ENCODE measurements at places on chromosomes 3 and 15. TPM values are rescaled to one million over a fixed set of nuclear protein-coding genes. Genes with fewer than 3 reads are reported as not detected.

DNA sequence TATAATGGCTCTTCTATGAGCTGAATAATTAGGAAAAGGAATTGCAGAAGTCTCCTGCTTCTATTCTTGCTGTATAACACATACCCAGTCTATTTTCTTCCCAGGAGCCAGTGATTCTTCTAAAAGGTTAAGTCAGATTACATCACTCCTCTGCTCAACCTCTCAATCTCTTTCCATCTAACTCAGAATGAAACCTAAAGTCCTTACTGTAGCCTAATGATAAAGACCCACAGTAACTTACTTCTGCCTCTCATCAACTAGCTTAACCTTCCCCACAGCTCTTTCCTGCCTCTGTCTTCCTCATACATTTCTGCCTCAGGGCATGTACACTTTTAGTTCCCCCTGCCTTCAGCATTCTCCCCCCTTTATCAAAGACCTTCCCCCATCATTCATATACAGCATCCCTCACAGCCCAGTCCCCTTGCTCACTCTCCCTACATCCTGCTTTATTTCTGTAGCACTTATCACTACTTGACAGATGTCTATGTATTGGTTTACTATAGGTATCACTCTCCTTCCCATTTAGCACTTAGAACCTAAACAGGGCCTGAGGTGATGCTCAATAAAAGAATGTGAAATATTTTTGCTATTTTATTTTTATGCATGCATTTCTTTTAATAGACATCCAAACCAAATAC, 28.5 kb upstream of the CMTM6 start:
- no peak for DNase-seq

- DNase-seq = no peak
These were observed 243.8 kb downstream of the ALCAM start for GRCh38 chr3:105610473-105610872.

DNA sequence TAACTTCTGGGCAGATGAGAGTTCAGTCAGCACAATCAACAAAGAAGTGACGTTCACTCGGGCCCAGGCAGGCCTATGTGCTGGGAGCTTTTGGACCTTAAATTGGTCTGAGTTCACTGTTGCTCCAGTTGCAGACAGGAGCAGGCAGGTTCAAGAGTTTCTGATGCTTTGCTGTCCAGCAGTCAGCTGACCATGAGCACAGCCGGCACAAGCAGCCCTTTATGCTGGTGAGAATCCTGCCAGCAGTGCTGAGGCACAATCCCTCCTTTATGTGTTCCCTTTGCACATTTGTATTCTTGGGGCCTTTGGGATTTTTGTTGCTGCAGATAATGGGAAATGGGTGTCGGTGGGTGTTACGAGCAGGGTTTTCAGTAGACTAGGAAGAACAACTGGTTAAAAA, 81.2 kb upstream of the GOLGA8J start:
- peak; percentile 52 for DNase-seq

- no peak for DNase-seq
These were observed 95.2 kb downstream of the CHSY1 start for GRCh38 chr15:101156509-101157159.

GRCh38 chr3:149947231-149947630, 23.5 kb downstream of the PFN2 start:
- no peak for DNase-seq

GRCh38 chr3:38268522-38268921, 2.9 kb downstream of the SLC22A13 start:
- no peak for DNase-seq

GRCh38 chr3:187616307-187616972, 53.8 kb downstream of the SST start:
- no peak for DNase-seq

GRCh38 chr3:152315623-152316022, 46.9 kb downstream of the MBNL1 start:
- DNase-seq = no peak

DNA sequence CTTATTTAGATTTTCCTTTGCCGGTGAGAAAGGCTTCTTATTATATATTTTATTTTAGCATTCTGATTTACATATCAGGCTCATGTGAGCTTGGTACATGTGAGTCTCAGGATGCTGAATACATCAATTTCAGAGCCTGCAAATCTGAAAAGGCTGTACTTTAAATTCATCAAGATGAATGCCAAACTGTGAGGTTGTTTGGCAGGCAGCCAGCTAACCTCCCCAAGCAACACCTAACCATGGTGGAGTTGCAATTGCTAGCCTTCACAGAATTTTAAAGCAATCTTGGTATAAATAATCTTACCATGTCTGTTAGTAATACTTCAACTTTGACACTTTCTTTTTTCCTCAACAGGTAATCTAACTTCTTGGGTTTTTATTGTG, 252.5 kb downstream of the CDIN1 start:
- no peak for DNase-seq

GRCh38 chr15:80275961-80276360, 23.9 kb upstream of the CTXND1 start:
- DNase-seq = no peak

GRCh38 chr3:173911446-173911845, 513.9 kb downstream of the NLGN1 start:
- peak; percentile 3 for DNase-seq

DNA sequence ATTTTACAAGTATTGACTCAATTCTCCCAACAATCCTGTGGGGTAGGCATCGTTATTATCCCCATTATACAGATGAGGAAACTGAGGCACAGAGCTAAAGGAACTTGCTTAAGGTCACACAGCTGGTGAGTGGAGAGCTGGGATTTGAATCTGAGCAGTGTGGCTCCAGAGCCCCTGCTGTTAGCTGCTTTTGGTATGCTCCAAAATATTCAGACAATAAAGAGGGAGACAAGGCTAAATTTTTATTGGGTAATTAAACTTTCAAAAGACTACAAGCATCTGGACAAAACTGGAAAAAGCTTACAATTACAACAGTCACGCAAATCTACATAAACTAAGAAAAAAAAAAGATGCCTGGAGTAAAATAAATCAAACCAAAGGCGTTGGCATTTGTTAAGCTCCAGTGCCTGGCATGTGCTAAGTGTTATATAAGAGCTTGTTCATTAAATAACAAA, 27.7 kb downstream of the CCDC13 start:
- no peak for DNase-seq

DNA sequence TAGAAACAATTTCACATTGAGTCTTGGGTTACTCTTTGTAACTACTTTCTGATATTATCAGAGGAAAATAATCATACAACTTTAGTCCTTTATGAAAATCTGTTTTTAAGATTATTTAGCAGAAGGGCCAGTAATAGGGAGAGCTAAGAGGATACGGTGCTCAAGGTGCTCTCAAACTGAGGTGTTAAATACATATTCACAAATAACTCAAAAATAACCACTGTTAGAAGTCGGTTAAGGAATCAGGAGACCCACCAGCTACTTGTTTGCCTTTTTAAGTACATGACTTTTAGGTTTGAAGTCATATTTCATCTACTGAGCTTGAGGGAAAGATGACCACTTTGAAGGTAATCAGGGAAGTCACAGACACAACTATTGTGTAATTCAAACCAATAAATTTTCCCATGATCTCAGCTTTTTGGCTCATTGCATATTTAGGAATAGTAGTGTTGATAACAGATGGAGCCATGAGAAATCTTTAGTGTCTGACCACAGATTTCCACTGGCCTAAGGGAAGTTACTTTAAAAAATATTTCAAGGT, 1.4 kb upstream of the RSRC1 start:
- DNase-seq = no peak

DNA sequence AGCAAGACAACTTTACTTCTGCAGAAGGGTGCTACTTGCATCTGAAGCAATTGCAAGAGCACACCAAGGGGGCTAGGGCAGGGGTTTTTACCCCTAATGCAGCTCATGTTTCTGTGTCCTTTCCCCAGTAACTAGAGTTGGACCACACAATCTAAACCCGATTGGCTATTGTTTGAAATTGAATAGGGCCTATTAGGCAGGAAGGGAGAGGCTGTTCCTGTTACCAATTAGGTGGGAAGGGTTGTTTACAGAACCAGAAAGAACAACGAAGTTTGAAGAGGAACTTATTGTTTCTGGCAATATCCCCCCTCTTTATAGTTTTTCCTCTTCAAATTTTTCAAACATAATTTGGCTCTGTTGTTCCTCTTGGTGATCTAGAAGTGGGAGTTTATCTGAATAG, 85.5 kb downstream of the CHCHD4 start:
- DNase-seq = no peak

DNA sequence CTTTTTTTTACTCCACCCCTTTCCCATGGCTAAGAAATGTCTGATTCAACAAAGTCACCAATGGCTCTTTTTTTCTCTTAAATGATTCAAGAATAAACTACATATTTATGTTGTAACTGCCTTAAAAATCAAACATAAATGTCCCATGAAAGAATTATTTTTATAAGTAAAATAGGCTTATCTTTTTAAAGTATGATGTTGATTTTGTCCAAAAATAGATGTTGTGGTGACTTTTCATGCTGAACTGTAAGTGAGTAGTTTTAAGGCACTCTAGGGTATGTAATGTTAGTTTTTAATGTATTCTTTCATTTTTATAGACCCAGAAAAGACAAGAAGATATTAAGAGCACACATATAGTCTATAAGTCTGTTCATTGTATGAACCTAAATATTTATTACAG, 594.9 kb downstream of the NLGN1 start:
- DNase-seq = no peak

DNA sequence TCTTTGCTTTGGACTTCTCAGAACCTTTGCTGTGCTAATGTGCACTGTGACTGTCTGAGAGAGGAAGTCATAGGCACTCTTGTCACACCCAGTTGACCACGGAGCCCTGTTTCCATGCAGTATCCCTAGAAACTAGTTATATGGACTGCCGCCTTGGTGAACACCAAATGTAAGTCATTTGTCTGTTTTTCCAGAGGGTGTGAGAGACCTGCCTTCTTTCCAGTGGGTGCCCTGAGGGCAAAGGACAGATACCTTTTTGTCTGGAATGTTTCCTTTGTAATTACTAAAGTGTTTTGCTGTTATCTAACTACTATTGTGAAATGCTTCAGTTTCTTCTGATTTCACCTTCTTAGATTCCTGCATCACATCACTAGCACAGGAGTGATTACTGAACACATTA, 91.8 kb downstream of the LARS2 start:
- no peak for DNase-seq

GRCh38 chr15:89686522-89686921, 4.0 kb downstream of the PEX11A start:
- no peak for DNase-seq

GRCh38 chr15:74631408-74631807, 15.8 kb downstream of the CLK3 start:
- DNase-seq = no peak

GRCh38 chr3:170689296-170689829, 103.5 kb upstream of the SLC7A14 start:
- no peak for DNase-seq

DNA sequence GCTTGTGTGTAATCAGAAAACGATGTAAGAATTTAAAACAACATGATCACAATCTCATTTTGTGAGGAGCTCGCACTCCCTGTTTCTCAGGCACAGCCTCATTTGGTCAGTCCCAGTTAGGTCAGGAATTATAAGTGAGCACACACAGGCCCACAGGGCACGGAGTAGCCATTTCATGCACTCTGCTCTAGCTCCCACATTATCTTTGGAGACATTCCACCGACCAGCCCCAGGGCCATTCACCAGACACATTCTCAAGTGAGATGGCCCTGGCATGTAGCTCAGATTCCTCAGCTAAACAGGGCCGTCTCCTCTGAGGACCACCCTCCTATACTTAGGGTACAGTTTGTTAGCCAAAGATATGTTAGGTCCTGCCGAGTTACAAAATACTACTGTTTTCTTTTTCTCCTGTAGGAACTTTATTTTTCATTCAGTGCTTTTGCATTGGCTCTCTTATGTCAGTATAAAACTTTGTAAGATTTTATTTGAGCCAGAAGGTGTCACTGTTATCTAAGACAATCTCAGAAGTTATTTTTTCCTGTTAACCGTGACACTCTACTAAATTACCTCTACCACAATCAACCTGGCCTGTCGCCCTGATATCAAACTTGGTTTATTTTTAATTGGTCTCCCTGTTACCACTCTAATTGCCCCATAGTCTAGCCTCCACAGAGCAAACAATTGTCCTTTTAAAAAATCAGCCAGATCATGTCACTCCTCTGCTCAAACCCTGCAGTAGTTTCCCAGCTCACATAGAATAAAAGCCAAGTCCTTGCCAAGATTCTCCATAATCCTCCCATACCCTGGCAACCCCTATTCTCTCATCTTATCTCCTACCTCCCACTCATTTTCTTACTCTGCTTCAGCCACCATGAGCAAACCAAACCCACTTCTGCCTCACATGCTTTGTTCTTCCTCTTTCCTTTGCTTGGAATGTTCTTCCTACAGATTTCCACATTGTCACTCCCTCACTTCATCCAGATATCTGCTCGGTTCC, 105.7 kb downstream of the PPP2R3A start:
- DNase-seq = no peak

DNA sequence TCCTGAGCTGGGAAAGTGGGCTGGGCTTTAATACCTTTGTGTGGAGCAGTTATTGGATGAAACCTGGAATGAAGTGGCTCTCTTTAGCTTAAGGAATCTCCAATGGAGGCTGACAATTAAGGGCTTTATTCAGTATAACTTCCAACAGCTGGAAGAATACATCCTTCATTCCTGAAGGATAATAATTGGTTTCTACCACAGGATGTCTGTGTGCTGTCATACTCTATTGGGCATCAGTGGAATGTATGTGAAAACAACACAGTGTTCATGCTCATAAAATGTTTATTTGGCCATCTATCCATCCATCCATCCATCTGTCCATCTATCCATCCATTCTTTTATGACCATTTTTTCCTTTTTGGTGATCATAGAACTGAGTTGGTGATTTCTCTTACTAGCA, 220.7 kb upstream of the GAP43 start:
- DNase-seq = no peak

- no peak for DNase-seq
These were observed 109.5 kb upstream of the ABHD17C start for GRCh38 chr15:80585544-80586018.

DNA sequence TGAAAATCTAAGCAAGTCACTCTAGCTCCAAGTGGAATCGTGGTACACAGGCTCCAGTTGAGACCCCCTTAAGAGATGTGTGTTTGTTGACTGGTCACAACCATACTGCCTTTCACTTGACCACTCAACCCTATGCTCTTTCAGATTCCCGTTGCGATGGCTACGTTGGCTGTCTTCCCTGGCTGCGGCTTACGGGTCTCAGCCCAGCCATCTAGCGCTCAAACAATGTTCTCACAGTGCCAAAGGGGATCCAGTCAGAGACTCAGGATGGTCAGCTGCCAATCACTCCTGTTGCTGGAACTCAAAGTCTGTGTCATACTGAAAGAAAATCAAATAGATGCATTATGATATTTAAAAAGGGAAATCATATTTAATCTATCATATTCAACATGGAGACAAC, 237.6 kb downstream of the ITPR1 start:
- no peak for DNase-seq

GRCh38 chr3:123658118-123658851, 73.4 kb upstream of the HACD2 start:
- no peak for DNase-seq

- no peak for DNase-seq
These were observed 26.0 kb downstream of the TMEM158 start for GRCh38 chr3:45199837-45200648.

- DNase-seq = no peak
These were observed 45.7 kb downstream of the RLBP1 start for GRCh38 chr15:89175617-89176191.

GRCh38 chr3:52983336-52983807, 62.5 kb downstream of the SFMBT1 start:
- no peak for DNase-seq

The CCR3 gene
- total RNA-seq = not detected

The PIERCE2 gene
- total RNA-seq = 3.7 TPM

The P3H2 gene
- 2.4 TPM for total RNA-seq

The IMPG2 gene
- total RNA-seq = 3.3 TPM

The MYD88 gene
- 3.7 TPM for total RNA-seq

The PPCDC gene
- 3.7 TPM for total RNA-seq

The DUOXA2 gene
- not detected for total RNA-seq

The KBTBD8 gene
- total RNA-seq = 19.2 TPM

Measured in frontal cortex (tissue), 4 donors.